ENCODE measurements at places on chromosomes 2 and 18. TPM values are rescaled to one million over a fixed set of nuclear protein-coding genes. Genes with fewer than 3 reads are reported as not detected.

GRCh38 chr18:57428221-57429150, 6.7 kb upstream of the ONECUT2 start:
- H3K4me1 ChIP-seq = peaks cover 36% of the 10 kb centered on the region
- peak overlapping the region; percentile 80 for H3K27ac ChIP-seq
- no peaks in the 10 kb centered on the region for H3K36me3 ChIP-seq
- DNase-seq = peak; percentile 46
- H3K27me3 ChIP-seq = peaks cover 21% of the 10 kb centered on the region

DNA sequence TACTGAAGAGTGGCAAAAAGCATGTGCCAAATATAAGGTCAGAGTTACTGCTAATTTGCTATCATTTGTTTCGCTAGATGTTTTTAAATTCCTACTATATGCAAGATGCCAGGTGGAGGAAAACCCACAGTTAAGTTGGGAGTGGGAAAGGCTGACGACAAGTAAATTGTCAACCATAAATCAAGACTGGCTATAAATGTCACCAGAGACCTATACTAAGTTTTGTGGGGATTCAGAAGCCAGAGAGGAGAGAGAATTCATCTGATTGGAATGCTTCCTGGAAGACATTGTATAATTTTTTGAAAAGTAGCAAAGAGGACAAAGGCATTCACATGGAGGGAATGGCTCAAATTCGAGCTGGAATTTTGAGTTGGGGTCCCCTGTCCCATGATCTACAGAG, 64.3 kb downstream of the CFAP221 start:
- H3K36me3 ChIP-seq = peaks cover 5% of the 10 kb centered on the region
- H3K27me3 ChIP-seq = no peaks in the 10 kb centered on the region
- H3K4me3 ChIP-seq = no peak overlapping the region
- H3K27ac ChIP-seq = no peak overlapping the region
- DNase-seq = no peak

- no peaks in the 10 kb centered on the region for H3K4me1 ChIP-seq
- H3K36me3 ChIP-seq = no peaks in the 10 kb centered on the region
- no peak overlapping the region for H3K4me3 ChIP-seq
- no peak overlapping the region for H3K27ac ChIP-seq
- H3K27me3 ChIP-seq = no peaks in the 10 kb centered on the region
- no peak for DNase-seq
Observed at GRCh38 chr2:165003443-165004130, 48.3 kb upstream of the SLC38A11 start.

GRCh38 chr18:23209031-23209430, 73.7 kb downstream of the CABLES1 start:
- peaks cover 1% of the 10 kb centered on the region for H3K27me3 ChIP-seq
- H3K4me3 ChIP-seq = no peak overlapping the region
- peaks cover 4% of the 10 kb centered on the region for H3K4me1 ChIP-seq
- H3K27ac ChIP-seq = no peak overlapping the region

- peaks cover 8% of the 10 kb centered on the region for H3K36me3 ChIP-seq
- H3K27me3 ChIP-seq = peaks cover 6% of the 10 kb centered on the region
- DNase-seq = no peak
- no peak overlapping the region for H3K27ac ChIP-seq
Observed at GRCh38 chr2:74292751-74293150, 50.5 kb downstream of the SLC4A5 start.

The TRIM43 gene
- total RNA-seq = 2.3 TPM

The TDRD15 gene
- not detected for total RNA-seq

The ADCYAP1 gene
- total RNA-seq = 16.9 TPM
